Stimulated activated CD4-positive, alpha-beta T cell treated with anti-CD3 and anti-CD28 coated beads, Interleukin-1b, Interleukin-23, amount 100 ng/mL, for 1 hour (primary cell): ENCODE measurements at places on chromosomes 2 and 18.

- no peak for DNase-seq
Measured at GRCh38 chr2:16281451-16282335, 341.3 kb downstream of the MYCN start.

DNA sequence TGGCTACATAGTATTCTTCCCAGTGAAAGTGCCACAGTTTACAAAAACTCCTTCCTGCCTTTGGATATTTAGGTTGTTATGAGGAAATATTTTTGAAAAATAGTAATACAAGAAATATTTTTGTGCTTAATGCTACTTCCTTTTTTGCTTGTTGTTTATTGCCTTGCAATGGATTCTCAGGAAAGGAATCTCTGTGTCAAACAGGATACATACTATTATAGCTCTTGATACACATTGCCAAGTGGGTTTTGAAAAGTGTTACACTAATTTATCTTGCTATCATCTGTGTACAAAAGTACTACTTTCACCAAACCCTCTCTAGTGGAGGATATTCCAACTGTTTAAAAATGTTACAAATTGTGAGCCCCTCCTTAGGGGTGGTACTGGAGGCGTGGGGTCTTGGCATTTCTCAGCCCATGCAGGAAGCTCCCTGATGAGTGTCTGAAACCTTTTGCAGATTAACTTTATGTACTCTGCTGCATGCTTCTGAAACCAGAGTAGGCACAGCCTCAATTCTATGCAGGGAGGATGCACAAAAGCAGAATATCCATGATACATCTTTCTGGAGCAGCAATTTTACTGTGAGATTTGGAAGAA is 54.5 kb downstream of the EVA1A start:
- DNase-seq: no peak

GRCh38 chr2:168165397-168165796 is 82.0 kb downstream of the STK39 start:
- no peak for DNase-seq

DNA sequence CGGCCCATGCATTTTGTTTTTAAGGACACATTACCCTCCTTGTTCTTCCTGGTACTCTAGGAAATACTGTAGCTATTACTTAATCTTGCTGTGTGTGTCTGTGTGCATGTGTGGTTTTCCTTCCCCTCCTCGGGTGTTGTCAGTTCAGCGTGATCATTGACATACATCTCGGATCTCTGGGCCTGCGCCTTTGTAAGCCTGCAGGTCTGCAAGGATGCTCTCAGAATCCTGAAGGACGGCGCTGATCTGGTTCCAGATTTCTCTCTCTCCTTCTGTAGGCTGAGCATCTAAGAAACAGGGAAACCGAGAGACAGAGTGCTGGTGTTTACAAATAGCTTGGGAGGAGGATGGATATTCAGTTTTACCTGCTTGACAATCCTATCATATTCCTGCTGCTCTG is 100.2 kb downstream of the CYRIA start:
- DNase-seq: no peak

- no peak for DNase-seq
Measured at GRCh38 chr2:157761520-157761919, 114.6 kb downstream of the ACVR1 start.
